ENCODE measurements at places on chromosomes 6 and 20.

GRCh38 chr6:132797951-132798868, at the start of gene SLC18B1:
TSS of gene SLC18B1 (minus strand) at chr6:132798637. CDS start at chr6:132798456, 181 bp downstream.
- no peak for DNase-seq

- no peak for DNase-seq
Observed at GRCh38 chr6:169685860-169686259, 16.0 kb downstream of the WDR27 start.

- DNase-seq, result no peak
Observed at GRCh38 chr20:50318710-50319109, 128.1 kb downstream of the CEBPB start.

DNA sequence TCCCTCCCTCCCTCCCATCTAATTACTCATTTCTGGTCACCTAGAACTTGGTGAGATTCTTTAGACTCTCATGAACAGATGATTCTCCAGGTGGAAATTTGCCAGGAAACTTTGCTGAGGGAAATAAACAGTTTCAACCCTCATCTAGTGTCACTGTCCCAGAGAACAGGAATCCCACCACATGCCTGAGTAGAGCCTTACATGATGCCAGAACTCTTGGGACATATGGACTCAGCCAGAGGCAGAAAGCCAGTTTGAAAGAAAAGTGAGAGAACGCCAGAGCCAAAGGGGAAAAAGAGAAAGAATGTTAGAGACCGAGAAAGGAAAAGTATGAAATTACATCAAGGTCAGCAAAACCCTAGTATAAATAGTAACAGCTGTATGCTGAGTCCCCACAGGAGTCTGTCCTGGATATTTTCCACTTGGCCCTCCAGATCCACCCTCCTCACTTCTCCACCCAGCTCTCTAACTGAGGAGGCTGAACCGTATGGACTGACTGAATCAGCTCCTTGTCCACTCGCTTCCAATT, 127.5 kb upstream of the COL21A1 start:
- no peak for DNase-seq

DNA sequence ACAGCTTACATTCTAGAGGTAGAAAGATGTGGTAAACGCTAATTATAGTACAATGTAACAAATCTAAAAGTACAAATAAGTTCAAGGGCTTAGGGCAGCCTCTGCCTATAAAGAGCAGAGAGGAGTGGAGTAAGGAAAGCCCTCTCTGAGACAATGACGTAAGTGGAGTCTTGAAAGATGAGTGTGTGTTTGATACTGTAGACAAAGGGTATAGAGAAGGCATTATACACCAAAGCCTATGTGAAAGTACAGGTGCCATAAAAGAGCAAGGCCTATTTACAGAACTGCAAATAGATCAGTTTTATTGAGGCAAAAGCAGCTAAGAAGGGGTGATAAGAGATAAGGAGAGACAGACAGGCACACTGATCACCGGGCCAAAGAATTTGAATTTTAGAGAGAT, 10.9 kb downstream of the GOPC start:
- DNase-seq, result no peak

GRCh38 chr6:18509871-18510643, 122.9 kb downstream of the RNF144B start:
- DNase-seq, result no peak

- no peak for DNase-seq
Observed at GRCh38 chr6:20377623-20378265, 23.9 kb upstream of the E2F3 start.

DNA sequence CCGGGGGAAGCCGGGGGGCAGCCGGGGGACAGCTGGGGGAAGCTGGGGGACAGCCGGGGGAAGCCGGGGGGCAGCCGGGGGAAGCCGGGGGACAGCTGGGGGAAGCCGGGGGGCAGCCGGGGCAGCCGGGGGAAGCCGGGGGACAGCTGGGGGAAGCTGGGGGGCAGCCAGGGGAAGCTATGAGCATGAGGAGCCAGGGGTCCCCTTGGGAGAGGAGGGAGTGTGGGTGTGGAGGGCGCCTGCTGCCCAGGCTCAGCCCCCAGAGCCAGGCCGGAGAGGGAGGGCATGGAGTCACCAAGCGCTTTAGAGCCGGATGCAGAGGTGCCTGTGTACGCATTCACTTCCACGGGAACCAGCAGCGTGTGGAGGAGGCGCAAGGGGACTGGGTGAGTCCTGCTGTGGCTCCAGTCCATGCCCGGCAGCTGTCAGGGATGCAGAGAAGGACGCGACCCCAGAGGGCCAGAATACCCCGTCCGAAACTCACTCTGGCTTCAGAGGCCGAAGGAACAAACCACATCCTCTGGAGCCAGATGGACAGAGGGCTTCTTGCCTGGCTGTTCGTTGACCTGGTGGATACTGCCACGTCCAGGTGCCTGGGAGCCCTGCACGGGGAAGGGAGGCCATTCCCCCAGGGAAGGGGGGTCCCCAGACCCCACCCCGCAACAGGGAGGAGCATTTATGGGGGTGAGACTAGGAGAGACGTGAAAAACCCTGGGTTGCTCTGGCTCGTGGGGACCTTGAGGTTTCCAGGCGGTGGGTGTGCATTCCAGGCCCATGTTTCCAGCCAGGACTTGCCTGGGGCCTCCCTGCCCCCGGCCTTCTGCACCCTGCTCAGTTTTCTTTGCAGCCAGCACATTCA, 26.5 kb upstream of the DACT2 start:
- no peak for DNase-seq

Data from NCI-H1436 treated with DMSO at 0.1 percent for 48 hours (cell line).